ENCODE measurements at places on chromosomes 3 and 15. TPM values are rescaled to one million over a fixed set of nuclear protein-coding genes. Genes with fewer than 3 reads are reported as not detected.

DNA sequence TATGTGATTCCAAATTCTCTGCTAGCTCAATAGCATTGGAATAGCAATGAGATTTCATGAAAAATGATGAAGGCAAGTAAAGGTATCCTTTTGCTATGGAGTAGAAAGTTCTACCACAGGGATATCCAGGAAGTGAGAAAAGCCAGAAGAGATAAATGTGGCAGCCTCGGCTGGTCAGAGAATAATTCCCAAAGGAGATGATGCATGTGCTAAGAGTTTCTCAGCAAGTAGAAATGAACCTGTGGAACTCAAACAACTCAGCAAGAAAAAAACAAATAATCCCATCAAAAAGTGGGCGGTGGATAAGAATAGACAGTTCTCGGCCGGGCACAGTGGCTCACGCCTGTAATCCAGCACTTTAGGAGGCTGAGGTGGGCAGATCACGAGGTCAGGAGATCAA is 38.2 kb downstream of the ALS2CL start:
- no peak for DNase-seq

The GPR171 gene
- total RNA-seq, result not detected

GRCh38 chr3:58565621-58566397 is 11.4 kb downstream of the FAM107A start:
- peak; percentile 70 for DNase-seq

DNA sequence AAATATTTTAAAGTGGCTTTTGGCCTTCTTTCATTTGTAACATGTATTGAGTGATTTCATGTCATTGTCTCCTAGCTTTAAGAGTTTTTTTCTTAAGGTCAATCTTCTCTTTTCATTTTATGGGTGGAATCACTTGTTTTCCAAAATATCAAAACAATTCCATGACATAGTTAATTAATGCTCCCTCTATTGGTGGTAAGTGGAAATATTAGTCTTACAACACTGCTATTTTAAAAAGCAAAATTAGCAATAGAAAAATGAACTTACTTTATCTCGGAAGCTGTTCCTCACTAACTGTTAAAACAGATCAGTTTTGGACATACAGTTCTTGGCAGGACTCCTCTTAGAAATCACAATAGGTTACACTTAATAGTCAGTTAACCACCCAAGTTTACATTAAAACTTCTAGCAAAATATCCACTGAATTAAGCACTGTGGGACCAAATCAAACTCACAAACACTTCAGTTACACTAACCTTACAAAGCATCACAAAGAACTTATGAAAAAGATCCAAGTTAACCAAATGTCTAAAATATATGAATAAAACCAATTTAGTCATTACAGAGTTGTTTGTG is 42.4 kb downstream of the TIGIT start:
- DNase-seq, result no peak

- no peak for DNase-seq
These were observed 46.8 kb downstream of the PIK3CA start for GRCh38 chr3:179194931-179195330.

- no peak for DNase-seq
These were observed 77.4 kb upstream of the SLCO3A1 start for GRCh38 chr15:91776104-91776503.

All from chondrocyte (in vitro differentiated cells).